ENCODE measurements at places on chromosomes 4 and X. TPM values are rescaled to one million over a fixed set of nuclear protein-coding genes. Genes with fewer than 3 reads are reported as not detected.

Gene ETNPPL
- not detected for total RNA-seq

Gene MMAA
- 5.6 TPM for total RNA-seq

Gene F11
- not detected for total RNA-seq

Gene GPR34
- total RNA-seq, result not detected

Gene CXorf65
- total RNA-seq, result not detected

Gene EGFL6
- total RNA-seq, result not detected

Gene HOPX
- total RNA-seq, result 5.8 TPM

Gene ALG13
- 37.9 TPM for total RNA-seq

Gene SAGE1
- not detected for total RNA-seq

Gene CSAG1
- not detected for total RNA-seq

Gene SPANXN4
- not detected for total RNA-seq

Gene UCP1
- not detected for total RNA-seq

All from endothelial cell of umbilical vein (primary cell).